Activated naive CD8-positive, alpha-beta T cell treated with anti-CD3 and anti-CD28 coated beads, Interleukin-2, amount 50 U/mL, for 24 hours (primary cell): ENCODE measurements at places on chromosomes 12 and 14.

DNA sequence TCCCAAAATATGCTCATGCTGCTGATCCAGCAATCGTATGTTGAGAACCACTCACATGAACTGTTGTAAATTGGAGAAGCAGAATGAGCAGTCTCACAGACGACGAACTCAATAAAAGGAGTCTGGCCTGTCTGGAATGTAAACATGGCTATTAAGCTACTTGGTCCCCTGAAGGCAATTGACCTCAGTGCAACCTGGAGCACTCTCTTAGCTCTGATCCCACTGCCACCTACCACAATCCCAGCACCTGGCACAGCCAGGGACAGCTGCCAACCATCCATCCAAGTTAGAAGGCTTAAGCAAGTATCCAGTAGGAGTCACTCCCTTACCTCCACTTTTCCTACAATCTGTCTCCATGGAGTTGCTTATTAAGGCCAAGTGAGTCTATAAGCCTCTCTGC, 406.9 kb upstream of the CLEC14A start:
- no peak for DNase-seq

GRCh38 chr14:49303946-49304516, 282.1 kb downstream of the RPS29 start:
- DNase-seq: no peak

DNA sequence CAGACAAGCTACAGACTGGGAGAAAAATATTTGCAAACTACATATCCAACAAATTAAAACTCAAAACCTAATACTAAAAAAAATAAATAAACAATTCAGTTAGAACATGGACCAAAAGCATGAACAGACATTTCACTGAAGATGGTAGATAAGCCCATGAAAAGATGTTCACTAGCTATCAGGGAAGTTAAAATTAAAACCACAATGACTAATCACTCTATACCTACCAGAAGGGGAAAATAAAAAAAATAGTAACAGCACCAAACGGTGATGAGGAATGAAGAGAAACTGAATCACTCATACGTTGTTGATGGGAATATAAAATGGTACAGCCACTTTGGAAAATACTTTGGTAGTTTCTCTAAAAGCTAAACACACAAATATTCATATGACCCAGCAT, 31.1 kb upstream of the DHRS7 start:
- DNase-seq: no peak

DNA sequence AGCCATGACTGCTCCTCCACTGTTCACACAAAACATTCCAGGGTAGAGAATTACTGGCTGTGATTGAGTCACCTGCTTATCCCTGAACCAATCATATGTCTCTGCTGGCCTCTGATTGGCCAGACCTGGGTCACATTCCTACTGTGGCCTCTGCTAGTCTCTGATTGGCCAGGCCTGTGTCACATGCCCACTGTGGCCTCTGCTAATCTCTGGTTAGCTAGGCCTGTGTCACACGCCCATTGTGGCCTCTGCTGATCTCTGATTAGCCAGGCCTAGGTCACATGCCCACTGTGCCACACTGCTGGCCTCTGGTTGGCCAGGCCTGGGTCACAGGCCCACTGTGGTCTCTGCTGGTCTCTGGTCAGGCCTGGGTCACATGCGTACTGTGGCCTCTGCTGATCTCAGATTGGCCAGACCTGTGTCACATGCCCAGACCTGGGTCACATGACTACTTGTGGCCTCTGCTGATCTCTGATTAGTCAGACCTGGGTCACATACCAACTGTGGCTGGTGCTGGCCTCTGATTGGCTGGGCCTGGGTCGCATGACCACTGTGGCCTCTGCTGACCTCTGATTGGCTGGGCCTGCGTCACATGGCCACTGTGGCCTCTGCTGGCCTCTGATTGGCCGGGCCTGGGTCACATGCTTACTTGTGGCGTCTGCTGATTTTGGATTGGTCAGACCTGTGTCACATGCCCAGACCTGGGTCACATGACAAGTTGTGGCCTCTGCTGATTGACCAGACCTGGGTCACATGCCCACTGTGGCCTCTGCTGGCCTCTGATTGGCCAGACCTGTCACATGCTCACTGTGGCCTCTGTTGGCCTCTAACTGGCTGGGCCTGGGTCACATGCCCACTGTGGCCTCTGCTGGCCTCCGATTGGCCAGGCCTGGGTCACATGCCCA, 251.6 kb downstream of the SLC15A4 start:
- no peak for DNase-seq
